ENCODE measurements at places on chromosomes 3 and 15.

DNA sequence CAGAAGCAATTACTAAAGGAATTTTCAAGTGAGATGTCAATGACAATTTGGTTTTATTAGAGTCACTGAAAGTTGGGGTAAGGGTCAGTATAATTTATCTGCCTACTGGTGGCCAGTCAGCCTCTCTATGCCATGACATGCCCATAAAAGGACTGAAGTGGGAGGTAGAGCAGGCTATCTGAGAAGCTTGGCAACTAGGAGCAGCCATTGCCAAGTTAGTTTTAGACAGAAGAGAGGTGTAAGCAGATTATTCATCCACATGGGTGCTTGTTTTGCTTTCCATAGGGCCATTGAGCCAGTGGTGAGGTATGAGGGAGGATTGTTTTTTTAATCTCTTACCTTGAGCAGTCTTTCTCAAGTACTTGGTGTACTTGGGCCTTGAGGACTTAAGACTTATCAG lies 8.1 kb upstream of the RBP1 start:
- no peak for DNase-seq

DNA sequence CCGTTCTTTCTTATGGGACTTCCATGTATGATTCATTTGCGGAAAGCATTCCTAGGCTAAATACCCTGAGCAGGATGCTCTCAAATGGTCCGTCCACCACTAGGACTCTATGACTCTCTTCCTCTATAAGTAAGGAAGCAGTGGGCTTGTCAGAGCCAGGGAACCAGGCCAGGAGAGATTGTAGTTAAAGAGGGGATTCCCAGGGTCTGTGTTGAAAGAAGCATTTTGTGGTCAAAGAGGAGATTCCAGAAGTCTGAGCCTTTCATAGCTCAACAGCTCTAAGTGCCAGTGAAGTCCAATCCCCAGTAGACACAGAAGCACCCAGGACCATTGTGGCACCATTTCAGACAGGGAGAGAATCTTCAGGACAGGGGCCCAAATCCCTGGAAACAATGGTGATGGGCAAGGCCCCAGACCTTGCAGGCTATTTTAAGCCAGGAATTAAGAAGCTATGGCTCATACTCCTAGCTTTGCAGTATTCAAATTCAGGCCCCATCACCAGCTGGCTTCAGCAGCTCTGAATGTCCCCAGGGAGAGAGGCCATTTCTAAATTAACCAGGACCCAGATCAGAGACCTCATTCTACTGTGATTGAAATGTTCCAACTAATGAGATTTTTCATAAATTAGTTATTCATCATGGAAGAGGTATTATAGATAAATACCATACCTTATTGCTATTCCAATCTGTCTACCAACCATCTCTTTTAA lies 81.7 kb downstream of the CD47 start:
- DNase-seq = no peak

- no peak for DNase-seq
Measured at GRCh38 chr3:168459226-168459784, 363.6 kb upstream of the GOLIM4 start.

- DNase-seq = no peak
Measured at GRCh38 chr15:64163659-64164362, 989 bp upstream of the PPIB start.

- no peak for DNase-seq
Measured at GRCh38 chr3:45145223-45145622, 955 bp downstream of the CDCP1 start.

DNA sequence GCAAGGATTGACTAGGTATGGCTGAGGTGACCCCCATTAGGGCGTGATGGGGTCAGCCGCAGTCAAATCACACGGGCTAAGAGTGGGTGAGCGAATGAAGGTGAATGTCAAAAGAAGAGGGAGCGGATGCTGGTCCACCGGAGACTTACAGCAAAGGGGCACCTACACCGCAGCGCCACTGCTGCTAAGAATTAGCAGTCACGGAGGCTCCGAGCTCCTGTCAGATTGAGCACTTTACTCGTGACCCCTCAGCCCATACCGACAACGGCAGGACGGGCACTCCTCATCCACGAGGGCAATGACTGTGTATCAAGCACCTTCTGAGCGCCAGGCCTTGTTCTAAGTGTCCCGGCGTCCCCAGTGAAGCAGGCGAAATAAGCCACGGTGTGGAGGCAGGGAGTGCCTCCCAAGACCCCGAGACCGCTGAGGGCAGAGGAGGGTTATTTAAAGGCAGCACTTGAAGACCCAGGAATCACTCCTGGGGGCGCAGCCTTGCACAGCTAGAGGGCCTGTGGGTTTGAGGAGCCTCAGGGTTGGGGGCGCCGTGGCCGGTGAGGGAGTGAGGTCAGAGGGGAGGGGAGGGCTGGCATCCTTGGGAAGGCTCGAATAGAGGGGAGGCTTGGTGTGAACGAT lies 61.6 kb upstream of the GATA2 start:
- DNase-seq = no peak

GRCh38 chr3:50582083-50582482 lies 12.8 kb downstream of the HEMK1 start:
- no peak for DNase-seq

- no peak for DNase-seq
Measured at GRCh38 chr3:114127517-114127916, 51.3 kb downstream of the DRD3 start.

DNA sequence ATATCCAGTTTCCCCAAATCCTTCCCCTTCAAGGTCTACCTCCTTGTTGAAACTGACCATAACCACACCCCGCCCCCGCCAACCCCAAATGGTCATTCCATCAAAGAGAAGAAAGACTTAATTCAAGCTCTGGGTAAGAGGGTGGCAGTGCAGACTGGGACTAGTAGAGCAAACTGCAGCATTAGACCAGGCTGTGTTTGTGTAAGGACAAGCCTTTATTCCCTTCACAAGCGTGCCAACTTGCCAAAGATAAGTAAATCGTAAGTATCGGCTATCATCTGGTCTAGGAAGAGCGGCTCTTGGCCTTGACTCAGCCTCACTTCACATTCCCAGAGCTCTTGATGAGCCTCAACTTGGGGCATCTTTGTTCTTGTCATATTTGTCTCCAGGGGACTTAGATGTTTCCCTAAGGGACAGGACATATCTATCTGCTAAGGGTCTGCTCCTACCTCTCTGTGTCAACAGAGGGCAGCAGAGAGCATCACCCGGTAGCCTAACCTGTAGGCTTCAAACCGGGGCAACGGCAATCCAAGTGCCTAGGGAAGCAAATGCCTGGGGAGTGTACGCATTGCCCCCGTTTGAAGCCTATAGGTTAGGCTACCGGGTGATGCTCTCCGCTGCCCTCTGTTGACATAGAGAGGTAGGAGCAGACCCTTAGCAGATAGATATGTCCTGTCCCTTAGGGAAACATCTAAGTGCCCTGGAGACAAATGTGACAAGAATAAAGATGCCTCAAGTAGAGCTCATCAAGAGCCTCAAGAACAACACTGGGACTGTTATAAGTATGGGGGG lies 8.9 kb upstream of the MAP3K13 start:
- DNase-seq = peak; percentile 28

- DNase-seq = no peak
Measured at GRCh38 chr3:133964547-133964946, 65.2 kb downstream of the SLCO2A1 start.

DNA sequence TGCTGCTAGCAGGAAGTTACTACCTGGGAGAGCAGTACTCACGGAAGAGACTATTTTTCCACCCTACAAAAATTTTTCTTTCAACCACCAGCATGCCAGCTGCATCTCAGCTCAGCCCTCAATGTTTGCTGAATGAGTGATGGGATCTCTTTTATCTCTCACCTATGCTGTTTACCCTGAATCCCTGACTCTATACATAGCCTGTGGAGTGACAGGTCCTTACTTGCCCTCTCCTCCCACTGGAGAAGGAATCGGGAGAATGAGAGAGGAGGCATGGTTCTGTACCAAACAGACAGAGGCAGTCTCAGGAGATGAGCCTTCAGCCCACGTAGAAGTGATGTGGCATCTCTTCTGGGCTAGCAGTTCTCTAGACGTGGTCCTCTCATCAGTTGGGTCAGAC lies 6.7 kb upstream of the DGKG start:
- no peak for DNase-seq

GRCh38 chr3:11095932-11096265 lies 58.4 kb upstream of the HRH1 start:
- no peak for DNase-seq

DNA sequence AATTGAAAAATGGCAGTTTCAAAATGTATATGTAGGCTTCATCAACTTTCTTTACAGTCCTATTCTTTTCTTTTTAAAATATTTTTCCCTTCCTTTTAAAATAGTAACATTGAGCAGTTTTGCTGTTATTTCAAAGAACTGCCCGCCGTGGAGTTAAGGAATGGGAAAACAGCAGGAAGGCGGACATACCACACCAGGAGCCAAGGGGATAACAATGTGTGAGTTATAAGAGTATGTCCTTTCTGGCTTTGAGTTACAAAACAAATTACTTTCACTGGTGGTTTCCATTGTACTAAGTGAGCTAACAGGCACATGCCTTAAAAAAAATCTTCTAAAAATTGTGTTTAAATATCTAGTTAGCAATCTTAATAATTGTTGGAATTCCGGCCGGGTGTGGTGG lies 37.4 kb upstream of the FBXL22 start:
- DNase-seq = no peak

- DNase-seq = no peak
Measured at GRCh38 chr3:10484709-10485108, 20.7 kb downstream of the ATP2B2 start.

GRCh38 chr3:1214933-1215332 lies 122.1 kb downstream of the CNTN6 start:
- no peak for DNase-seq
